ENCODE measurements at places on chromosomes 16 and 17.

GRCh38 chr16:2874032-2874911 is 8.7 kb upstream of the FLYWCH2 start:
- no peak for DNase-seq

GRCh38 chr17:17256316-17256715 is 19.3 kb upstream of the FLCN start:
- no peak for DNase-seq

DNA sequence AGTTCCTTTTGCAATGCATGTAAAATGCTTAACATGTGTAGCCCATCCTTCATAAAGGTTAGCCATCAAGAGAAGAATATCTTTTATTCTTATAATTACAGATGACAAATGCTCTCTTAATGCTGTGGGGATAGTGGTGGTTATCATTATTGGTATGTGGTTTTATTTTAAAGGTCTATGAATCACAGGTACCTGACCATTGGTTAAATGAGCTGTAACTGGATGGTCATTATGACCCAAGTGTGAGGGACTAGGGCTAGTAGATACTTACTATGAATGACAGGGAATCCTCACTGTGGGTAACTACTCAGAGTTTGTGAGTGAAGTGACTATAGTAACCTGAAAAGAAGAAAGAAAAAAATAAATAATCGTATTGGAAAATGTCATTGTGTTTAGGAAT is 78.8 kb downstream of the CDRT15 start:
- DNase-seq, result no peak

GRCh38 chr17:17757391-17757791 is 76.1 kb downstream of the RAI1 start:
- peak; percentile 35 for DNase-seq

- no peak for DNase-seq
These were observed 7.4 kb downstream of the CRISPLD2 start for GRCh38 chr16:84827131-84827574.

DNA sequence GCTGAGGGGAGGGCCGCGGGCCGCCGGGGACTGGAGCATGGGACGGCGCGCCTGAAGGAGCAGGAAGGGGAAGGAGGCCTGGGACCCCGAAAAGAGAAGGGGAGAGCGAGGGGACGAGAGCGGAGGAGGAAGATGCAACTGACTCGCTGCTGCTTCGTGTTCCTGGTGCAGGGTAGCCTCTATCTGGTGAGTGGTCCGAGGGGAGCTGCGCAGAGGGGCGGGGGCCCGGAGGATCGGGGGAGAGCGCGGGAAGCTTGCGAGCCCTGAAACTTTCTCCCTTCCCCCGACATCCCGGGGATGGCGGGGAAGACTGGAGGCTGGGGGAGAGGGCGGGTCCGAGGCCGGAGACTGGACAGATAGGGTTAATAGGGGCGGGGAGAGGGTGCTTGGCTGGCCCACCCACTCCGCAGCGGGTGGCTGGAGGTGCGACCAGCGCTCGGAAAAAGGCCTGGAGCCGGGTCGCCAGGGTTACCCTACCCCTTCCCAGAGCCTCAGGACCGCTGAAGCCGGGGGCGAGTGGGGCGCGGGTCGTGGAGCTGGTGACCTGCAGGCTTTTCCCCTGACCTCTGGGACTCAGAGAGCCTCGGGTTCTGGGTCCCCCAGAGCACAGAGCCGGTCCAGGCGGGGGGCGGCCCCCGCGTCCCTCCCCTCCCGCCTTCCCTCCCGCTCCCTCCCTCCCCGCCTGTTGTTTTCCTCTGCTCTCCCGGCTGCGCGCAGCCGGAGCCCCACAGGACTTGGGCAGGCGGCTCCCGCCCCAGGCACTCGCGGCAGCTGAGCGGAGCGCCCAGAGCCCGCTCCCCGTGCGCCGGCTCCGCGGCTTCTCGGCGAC is 631 bp downstream of the NXPH3 start:
- DNase-seq, result no peak

- DNase-seq, result no peak
These were observed 86.1 kb downstream of the NPIPB11 start for GRCh38 chr16:29320274-29320999.

DNA sequence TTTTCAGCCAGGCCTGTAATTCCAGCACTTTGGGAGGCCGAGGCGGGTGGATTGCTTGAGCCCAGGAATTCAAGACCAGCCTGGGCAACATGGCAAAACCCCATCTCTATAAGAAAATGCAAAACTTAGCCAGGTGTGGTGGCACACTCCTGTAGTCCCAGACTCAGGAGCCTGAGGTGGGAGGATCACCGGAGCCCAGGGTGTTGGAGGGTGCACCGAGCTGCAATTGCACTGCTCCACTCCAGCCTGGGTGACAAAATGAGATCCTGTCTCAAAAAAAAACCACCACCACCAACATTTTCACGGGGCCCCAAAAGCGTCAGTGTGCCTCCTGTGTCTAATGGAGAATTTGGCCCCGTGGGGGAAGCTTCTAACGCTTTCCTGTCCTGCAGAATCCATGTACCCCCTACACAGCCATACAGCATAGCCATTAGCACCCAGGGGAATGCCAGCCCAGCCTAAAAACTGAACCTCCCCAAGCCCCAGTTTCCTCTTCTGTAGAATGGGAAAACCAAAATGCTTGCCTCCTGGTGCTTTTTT is 22.2 kb upstream of the MAP3K14 start:
- DNase-seq, result no peak

DNA sequence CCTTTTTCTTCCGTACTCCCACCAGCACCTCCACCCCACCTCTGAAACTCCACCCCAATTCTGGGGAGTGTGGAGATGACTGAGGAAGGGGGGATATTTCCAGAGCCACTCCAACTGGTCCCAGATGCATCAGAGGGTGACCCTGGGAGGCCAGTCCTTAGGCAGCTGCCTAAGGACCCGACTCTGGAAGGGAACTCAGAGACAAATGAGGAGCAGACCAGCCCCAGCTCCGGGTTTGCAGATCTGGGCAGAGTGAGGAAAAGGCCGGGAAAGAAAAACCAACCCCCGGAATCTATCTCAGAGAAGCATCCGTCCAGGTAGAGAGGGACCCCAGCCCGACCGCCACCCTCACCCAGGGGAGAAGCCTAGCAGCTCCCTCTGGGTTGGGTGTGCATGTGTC is 41.5 kb downstream of the SOCS3 start:
- DNase-seq, result no peak

- no peak for DNase-seq
These were observed 97.7 kb downstream of the CBLN1 start for GRCh38 chr16:49183911-49184310.

- DNase-seq, result no peak
These were observed at the start of gene XYLT1 for GRCh38 chr16:17470908-17471718. TSS of gene XYLT1 (minus strand) at chr16:17470960. CDS start at chr16:17470796, 164 bp downstream.

GRCh38 chr16:67187175-67187890 is 2.6 kb downstream of the EXOC3L1 start:
- DNase-seq, result no peak

DNA sequence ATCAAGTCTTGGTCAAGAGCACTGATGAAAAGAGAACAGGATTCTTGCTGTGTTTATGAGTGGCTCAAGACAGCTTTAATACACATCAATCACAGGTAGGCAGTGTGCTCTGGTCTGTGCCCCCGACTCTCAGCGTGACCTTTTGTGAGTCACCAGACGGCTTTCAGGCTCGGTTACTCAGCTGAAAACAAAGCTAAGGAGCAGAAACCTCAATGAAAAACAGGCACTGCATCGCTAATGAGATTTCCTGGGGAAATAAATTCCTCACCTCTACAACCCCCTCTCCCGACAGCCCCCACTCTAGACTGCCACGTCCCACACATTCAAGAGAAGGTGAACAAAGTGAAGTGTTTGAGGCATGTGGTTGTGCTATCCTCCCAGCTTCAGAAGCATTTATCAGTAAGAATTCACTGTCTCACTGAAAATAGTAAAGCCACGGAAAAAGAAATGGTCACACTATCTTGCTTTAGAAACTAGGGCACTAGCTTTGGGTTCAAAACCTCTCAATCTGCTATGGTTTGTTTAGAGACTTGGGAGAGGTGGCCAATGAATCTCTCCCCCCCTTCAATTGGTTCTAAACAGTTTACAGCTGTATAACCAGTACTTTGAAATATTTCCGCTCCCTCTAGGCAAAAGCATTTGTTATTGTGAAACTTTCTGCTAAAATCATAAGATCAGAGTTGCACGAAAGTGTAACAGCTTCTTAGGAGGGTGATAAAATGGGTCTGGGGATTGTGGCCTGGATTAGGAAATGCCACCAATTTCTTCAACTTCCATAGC is 199.5 kb upstream of the PMFBP1 start:
- no peak for DNase-seq

- DNase-seq, result no peak
These were observed at the start of gene WFIKKN2 for GRCh38 chr17:50835301-50836234. TSS of gene WFIKKN2 (plus strand) at chr17:50835586. CDS start at chr17:50835938, 352 bp downstream.

DNA sequence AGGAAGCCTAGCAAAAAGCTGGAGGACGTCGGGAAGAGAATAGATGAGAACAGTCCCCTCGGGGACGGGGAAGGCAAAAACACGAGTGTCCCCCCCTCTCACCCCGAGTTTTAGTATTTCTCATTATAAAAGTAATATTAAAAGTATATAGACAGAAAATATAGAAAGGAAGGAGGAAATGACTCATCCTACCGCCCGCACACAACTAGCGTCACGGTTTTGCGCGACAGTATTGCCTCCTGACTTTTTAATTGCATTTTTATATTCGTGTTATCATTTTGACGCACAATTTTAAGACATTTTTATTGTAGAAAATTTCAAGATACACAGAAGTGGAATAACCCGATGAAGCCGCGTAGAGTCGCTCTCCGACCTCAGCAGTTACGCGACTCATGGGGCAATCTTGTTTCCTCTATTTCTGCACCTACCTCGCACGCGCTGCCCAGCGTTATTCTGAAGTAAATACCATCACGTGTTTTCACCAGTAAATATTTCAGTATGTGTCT is 652 bp upstream of the SLC25A19 start:
- DNase-seq, result no peak

- DNase-seq, result no peak
These were observed 21.5 kb downstream of the COPZ2 start for GRCh38 chr17:48016112-48016511.

- DNase-seq, result no peak
These were observed 1.3 kb downstream of the RAD51C start for GRCh38 chr17:58693751-58694150.

- no peak for DNase-seq
These were observed 26.1 kb downstream of the GPR142 start for GRCh38 chr17:74393346-74393942.

DNA sequence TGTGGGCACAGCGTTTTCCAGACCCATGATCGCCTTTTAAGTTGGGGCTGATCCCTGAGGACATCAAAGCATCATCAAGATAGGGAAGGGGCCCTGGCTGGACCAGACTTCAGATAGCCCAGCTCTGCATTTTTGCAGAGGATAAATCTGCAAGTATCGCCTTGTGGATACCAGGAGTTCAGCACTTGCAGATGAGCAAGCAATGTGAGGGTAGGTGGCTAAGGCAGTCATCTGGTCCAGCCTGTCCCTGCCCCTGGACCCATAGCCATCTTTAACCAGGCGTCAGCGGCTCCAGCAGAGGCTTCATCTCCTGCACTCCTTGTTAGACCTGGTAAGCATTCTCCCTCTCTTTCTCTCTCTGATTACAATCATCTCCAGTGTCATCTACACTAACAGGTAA is 9.0 kb upstream of the MRPS23 start:
- DNase-seq, result peak; percentile 31

DNA sequence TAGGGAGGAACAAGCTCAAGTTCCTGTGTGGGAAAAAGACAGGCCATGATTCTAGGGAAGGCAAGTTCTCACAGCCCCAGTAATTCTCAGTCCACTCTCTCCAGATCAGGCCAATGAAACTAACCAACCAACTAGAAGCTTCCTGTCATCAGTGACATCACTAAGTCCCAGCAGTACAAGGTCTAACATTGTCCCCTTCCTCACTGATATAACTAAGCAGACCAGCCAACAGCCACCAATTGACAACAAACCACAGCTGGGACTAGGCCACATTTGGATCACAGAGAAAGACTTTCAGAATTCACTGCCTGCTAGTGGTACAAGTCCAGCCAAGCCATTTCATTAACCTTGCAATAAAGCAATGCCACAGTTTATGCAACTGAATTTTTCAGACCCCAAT is 94.0 kb downstream of the CACNG1 start:
- DNase-seq, result no peak

DNA sequence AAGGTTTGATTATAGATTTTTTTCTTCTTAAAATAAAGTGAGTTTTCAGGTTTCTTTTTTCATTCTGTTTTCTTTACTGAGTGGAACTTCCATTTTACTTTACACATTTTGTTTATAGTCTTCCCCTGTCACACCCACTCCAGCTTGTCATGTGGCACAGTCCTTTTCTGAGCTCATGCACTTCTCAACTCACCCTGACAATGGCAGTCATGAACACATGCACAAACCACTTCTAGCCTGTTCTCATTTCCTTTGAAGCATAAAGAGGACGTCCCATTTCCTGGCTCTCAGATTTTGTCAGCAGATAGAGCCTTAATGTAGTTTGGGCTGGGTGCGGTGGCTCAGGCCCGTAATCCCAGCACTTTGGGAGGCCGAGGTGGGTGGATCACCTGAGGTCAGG is 168.0 kb downstream of the AHSP start:
- DNase-seq, result peak; percentile 36

DNA sequence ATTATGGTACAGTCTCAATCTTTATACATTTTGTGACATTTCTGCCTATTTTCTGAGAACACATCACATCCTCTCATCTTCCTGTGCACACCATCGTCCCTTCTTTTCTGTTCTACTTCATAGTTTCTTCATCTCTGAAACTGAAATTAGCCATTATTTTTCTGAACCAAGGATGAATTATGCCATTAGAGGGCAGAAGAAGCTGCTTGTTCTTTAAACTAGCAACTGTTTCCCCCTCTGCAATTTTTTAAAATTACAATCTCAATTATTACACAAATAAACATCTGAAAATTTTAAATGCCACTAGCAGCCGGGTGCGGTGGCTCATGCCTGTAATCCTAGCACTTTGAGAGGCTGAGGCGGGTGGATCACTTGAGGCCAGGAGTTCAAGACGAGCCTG is 41.3 kb downstream of the RBBP6 start:
- DNase-seq, result no peak

DNA sequence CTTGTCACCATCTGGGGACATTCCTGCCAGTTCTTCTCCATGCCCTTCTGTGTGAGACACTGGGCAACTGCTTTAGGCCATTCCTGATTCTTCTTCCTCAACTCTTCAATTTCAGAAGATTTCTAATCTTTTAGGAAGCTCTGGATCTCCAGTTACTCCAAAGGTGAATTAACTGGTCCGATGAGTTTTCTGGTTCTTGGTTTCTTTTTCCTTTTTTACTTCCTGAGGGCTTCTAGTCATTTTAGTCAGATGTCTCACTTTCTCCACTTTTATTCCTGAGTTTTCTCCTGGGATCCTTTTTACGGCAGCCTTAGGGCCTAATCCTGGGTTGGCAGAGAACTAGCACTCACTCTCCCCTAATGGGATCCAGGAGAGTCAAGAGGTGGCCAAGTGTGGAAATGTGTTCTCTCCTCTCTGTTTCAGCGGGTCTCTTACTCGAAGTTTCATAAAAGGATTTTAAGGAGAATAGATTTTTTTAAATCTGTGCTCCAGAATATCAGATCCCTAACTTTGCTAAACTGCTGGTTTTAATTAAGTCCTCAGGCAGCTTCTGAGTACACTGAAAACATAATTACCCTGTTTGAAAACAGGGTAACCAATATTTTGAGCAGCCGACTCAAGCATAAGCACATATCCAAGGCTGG is 107.6 kb downstream of the RMI2 start:
- DNase-seq, result no peak

- DNase-seq, result no peak
These were observed 118.3 kb downstream of the SPECC1 start for GRCh38 chr17:20127360-20128035.

Data from activated naive CD4-positive, alpha-beta T cell treated with anti-CD3 and anti-CD28 coated beads, Interleukin-2, amount 50 U/mL, for 72 hours (primary cell).